CMK (cell line): ENCODE measurements at places on chromosomes 5 and 9.

- no peak for DNase-seq
Observed at GRCh38 chr9:133657120-133657661, 21.0 kb downstream of the DBH start.

GRCh38 chr5:138188626-138189025, 9.7 kb downstream of the KIF20A start:
- no peak for DNase-seq

DNA sequence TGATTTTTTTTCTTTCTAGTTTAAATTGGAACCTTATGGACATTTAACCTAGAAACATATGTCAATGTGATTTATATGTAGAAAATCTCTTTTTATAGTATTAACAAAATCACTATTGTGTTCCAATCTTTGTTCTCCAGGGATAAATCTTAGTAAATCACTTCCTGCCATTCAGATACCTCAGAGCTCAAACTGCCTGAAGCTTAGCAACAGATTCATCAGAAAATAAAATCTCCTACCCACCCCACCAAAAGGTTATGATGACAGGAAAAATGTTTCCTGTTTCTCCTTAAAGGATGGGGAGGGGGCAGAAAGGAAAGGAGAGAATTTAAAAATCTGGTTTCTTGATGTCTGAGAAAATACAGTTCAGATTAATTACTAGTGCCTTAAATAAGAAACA, 105.0 kb upstream of the TUT7 start:
- no peak for DNase-seq

GRCh38 chr9:134390947-134391318, 64.7 kb downstream of the RXRA start:
- no peak for DNase-seq
